ENCODE measurements at places on chromosomes 7 and 10.

DNA sequence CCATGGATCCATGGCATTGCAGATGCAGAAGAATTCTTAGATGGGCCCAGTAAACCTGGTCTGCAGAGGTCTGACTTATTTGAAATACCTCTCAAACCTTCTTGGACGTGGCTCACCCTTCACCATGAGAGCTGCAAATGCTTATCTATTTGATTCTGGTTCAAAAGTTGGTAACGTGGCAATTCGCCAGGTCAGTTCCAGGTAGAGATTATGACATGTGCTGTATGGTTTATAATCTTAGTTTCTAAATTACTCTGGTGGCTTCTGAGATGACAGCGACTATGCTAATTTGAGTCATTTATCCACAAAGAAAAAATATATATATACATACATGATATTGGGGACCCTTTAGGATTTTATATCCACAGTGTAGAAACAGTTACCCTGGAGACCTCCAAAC, 68.8 kb downstream of the NRP1 start:
- peak; percentile 61 for DNase-seq

GRCh38 chr10:44809647-44810046, 101.5 kb upstream of the TMEM72 start:
- DNase-seq: no peak

DNA sequence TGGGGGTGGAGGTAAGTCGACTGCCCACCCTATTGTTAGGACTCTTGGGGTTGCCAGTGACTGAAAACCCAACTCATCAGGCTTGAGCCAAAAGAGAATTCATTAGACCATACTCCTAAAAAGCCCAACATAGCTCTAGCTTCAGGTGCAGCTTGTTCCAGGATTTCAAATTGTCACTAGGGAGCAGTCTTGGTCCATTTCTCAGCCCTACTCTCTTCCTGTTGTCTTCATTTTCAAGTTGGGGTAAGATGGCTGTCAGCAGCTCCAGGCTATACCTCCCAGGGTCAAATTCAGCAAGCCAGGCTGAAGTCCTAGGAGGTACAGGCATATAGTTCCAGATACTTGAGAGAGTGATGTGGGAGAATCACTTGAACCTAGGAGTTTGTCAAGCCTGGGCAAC, 14.9 kb upstream of the COL13A1 start:
- DNase-seq: no peak

GRCh38 chr7:93315896-93316295, 83.7 kb downstream of the VPS50 start:
- no peak for DNase-seq

- no peak for DNase-seq
Measured at GRCh38 chr7:143183024-143183423, at the start of gene TAS2R39. Gene TAS2R39 (plus strand): TSS chr7:143183419. CDS start chr7:143183419, 0 bp downstream.

- DNase-seq: no peak
Measured at GRCh38 chr10:90604636-90605035, 253.2 kb downstream of the HTR7 start.

- no peak for DNase-seq
Measured at GRCh38 chr7:87810130-87810529, 66.0 kb downstream of the SLC25A40 start.

DNA sequence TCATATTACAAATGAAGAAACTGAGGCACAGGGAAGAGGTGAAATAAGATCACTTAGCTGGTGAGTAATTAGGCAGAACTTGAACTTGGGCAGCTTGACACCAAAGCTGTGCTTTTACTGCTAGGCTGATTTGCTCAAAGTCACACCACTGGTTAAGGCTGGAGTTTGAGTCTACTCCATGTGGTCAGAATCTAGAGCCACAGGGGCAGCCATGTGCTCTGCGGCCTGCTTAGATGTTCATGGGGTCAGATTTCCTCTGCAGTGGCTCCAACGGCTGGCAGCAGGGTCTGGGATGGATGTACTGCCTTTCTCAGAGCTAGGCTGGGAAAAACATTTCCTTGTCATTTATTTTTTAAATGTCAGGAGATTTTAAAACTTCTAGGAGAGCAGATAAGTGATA, 417.5 kb downstream of the KCNMA1 start:
- no peak for DNase-seq

- DNase-seq: no peak
Measured at GRCh38 chr7:109868215-109868860, 1222.6 kb upstream of the LRRN3 start.

DNA sequence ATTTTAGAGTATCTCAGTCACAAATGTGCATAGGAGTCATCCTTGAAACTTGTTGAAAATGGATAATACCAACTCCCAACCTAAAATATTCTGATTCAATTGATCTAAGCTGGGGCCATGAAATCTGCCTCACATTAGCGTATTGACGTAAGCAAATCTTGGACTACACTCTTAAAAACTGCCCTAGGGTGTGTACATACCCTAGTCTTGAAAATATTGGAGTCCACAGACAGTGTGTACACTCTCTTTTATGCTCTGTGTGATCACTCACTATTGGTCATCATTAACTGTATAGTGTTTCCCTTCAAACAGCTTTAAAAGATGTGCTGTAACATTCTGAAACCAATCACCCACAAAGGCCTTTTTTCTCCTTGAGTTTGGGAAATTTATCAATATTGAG, 102.9 kb upstream of the FERD3L start:
- DNase-seq: no peak

GRCh38 chr7:35817181-35817580, 16.3 kb downstream of the SEPTIN7 start:
- DNase-seq: no peak

DNA sequence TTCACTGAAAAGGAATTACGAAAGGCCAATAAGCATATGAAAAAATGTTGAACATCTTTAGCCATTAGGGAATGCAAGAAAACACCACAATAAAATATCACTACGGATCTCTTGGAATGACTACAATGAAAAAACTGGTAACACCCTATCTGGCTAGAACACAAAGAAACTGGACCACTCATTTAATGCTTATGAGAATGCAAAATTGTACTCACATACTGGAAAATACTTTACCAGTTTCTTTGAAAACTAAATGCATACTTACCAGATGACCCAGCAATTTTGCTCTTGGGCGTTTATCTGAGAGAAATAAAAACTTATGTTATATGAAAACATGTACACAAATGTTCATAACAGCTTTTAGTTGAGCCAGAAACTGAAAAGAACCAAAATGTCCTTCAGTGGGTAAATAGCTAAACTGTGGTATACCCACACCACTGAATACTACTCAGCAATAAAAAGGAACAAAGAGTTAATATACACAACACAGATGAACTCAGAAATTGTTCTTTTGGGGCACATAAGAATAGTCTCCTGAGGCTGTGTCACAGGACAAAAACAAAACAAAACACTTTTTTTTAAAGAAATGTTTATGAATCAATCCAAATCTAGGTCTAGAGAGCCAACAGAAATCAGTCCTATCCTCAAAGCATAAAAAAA, 23.5 kb downstream of the CNOT4 start:
- no peak for DNase-seq

- DNase-seq: no peak
Measured at GRCh38 chr7:143499246-143499645, 21.6 kb downstream of the TAS2R41 start.

DNA sequence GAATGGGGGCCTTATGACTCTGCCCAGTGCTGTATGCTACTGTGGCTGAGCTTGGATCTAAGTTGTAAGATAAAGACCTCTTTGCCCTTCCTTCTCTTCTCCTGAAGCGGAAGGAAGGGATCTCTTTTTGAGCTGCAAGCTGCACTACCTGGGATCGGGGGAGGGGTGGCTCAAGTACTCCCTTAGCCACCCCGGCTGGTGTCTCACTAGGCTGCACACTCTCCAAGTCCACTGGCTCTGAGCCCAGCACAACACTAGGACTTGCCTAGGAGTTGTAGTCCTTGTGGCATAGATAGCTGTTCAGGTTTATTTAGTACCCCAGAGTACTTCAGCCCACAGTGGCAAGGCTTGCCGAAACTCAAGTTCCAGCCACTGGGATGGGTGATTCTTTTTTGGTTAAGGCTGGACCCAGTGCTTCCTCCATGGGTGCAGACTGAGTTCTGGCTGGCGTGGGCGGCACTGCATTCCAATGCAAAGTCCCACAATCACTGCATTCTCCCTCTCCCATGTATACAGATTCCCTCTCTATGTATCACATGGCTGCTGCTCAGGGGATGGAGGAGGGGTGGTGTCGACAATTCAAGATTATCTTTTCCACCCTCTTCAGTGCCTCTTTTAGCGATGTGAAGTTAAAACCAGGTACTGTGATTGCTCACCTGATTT, 76.2 kb upstream of the SLC25A13 start:
- DNase-seq: no peak

DNA sequence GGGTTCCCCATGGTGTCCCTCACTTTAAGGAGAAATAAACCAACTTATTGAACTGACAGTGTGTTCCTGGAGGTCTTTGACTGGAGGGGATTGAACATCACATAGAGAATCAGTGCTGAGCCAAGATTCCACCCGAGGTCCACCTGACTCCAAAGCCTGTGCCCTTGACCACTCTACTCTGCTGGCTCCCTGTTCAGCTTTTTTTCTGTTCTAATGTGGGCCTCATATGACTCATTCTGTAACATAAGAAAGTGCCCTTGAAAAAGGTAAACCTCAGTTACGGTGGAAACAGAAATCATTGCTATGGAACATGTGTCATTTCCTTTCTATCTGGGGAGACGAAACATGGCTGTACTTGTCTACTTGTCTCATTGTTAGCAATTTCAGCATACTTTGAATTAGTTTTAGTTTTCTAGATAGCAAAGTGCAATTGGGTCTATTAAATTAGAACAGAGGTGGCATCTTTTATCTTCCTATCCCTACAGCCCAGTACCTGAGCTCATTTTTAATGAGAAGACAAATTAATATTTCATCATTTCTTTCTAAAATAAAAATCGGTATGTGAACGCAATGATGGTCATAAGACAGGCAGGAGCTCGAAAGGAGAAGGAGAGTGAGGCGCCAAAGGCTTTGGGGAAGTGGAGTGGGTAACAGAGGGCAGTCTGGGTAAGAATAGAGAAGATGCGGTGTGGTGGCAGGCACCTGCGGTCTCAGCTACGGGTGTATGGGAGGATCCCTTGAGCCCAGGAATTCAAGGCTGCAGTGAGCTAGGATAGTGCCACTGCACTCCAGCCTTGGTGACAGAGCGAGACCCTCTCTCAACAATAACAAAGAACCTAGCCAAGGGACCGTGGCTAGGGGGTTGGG, 1.5 kb downstream of the GSDME start:
- DNase-seq: no peak

- DNase-seq: no peak
Measured at GRCh38 chr10:32125023-32125422, 68.8 kb upstream of the KIF5B start.

DNA sequence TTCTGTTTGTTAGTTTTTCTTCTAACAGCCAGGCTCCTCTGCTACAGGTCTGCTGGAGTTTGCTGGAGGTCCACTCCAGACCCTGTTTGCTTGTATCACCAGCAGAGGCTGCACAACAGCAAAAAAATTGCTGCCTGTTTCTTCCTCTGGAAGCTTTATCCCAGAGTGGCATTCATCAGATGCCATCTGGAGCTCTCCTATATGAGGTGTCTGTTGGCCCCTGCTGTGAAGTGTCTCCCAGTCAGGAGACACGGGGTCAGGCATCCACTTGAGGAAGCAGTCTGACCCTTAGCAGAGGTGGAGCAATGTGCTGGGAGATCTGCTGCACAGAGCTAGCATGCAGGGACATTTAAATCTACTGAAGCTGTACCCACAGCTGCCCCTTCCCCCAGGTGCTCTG, 26.7 kb upstream of the CROT start:
- no peak for DNase-seq

DNA sequence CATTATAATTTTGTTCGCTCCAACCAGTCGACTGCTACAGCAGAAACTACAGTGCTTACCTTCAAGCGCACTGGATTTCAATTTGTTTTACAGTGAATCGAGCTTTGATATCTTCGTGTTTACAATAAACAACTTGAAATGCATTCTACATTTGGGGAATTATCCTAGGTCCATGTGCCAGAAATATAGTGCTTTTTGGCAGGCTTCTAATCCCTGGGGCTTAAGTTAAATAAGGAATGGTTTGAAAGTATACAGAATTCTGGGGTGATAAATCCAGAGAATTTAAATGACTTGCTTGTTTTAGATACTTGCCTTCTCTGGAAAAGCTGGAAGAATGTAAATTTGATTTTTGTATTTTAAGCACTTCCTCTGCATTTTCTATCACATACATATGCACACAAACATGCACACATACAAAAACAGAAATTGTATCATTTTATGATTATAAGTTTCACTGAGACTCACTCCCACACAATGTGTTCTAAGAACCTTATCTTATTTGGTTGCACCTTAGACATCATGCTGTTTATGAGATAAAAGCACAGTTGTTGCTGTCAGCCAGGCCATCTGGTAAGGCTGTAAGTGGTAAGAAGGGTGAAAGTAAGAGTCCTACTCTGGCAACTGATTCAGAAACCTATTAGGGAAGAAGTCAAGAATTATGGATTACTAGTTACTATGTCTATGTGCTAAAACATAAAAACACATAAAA, 347.2 kb upstream of the KCND2 start:
- no peak for DNase-seq

DNA sequence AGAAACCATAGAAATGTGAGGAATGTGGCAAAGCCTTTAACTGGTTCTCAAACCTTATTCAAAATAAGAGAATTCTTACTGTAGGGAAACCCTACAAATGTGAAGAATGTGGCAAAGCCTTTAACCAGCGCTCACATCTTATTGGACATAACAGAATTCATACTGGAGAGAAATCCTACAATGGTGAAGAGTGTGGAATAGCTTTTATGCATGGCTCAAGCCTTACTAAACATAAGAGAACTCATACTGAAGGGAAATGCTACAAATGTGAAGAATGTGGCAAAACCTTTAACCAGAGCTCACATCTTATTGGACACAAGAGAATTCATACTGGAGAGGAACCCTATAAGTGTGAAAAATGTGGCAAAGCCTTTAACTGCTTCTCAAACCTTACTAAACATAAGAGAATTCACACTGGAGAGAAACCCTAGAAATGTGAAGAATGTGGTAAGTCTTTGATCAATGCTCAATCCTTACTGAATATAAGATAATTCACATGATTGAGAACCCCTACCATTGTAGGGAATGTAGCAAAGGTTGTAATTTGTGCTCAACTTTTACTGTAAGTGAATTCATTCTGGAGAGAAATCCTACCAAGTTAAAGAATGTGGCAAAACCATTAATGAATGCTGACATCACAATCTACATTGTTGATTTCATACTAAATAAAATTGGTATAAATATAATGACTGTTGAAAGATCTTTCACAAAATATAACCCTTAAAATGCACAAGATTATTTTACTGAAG, 142.5 kb upstream of the ZNF479 start:
- no peak for DNase-seq

DNA sequence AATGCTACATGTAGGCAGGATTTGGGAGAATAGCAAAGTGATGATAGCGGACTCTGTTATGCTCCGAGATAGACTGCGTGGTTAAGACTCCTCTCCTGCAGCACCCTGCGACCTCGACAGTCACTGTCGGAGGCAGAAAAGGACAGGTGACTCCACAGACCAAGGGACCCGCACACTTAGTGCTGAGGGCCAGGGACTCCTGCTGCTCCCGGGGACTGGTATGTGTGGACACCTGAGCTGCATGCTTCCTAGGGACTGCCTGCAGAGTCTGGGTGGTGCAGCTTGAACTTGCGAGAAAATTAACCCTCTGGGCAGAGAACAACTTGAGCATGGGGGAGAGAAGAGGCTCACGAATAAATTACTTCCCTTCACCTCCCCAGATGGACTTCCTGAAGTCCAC, 407.1 kb upstream of the PFKP start:
- no peak for DNase-seq
